ENCODE measurements at places on chromosomes 1 and 21. TPM values are rescaled to one million over a fixed set of nuclear protein-coding genes. Genes with fewer than 3 reads are reported as not detected.
A peak's percentile ranks its signal among the peaks of the same experiment; 100 is the strongest.

DNA sequence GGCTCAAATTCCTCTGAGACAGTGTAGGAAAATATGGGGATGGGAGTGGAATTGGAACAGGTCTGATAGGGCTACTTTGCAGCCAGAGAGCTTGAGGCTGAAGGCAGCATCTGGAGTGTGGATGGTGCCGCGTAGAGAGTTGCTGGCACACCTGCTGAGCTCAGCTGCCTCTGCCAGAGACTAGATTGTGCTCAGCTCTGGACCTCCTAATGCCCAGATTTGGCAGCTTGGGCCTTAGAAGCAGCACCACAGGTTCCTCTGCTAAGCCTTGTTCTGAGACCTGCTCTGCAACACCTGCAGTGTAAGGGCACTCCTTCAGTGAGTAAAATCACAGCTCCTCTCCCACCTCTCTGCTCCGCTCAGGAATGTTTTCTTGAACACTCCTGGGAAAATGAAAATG, 23.3 kb downstream of the ACOT11 start:
- H3K4me1 ChIP-seq: no peaks in the 10 kb centered on the region
- no peak overlapping the region for H3K27ac ChIP-seq
- H3K4me3 ChIP-seq: no peak overlapping the region
- no peaks in the 10 kb centered on the region for H3K27me3 ChIP-seq

Gene PLEKHG5
- 2.2 TPM for total RNA-seq

- no peak within 1 kb of the TSS for H3K4me3 ChIP-seq
- no peaks in the 10 kb centered on the region for H3K4me1 ChIP-seq
- no peak for DNase-seq
- H3K27ac ChIP-seq: no peak within 1 kb of the TSS
- H3K36me3 ChIP-seq: no peaks in the 10 kb centered on the region
- no peaks in the 10 kb centered on the region for H3K27me3 ChIP-seq
These were observed at the start of gene HMGCS2 for GRCh38 chr1:119768778-119769177. Gene HMGCS2, minus strand, starts transcription at chr1:119768905. Its CDS starts 61 bp downstream, at chr1:119768844.

GRCh38 chr1:6423321-6423999, 1.1 kb upstream of the ESPN start:
- H3K27ac ChIP-seq: no peak overlapping the region
- H3K27me3 ChIP-seq: no peaks in the 10 kb centered on the region
- H3K36me3 ChIP-seq: no peaks in the 10 kb centered on the region
- peak; percentile 75 for DNase-seq

- H3K4me1 ChIP-seq: no peaks in the 10 kb centered on the region
- H3K36me3 ChIP-seq: no peaks in the 10 kb centered on the region
- H3K27me3 ChIP-seq: no peaks in the 10 kb centered on the region
- no peak for DNase-seq
- H3K27ac ChIP-seq: no peak overlapping the region
These were observed 439.4 kb downstream of the GPATCH2 start for GRCh38 chr1:217191441-217191840.

Gene NUDT4B
- total RNA-seq: not detected

Gene SYCP1
- total RNA-seq: not detected

GRCh38 chr1:153888533-153888932, 34.2 kb downstream of the GATAD2B start:
- peak overlapping the region; percentile 38 for H3K27ac ChIP-seq
- H3K36me3 ChIP-seq: no peaks in the 10 kb centered on the region
- DNase-seq: no peak

DNA sequence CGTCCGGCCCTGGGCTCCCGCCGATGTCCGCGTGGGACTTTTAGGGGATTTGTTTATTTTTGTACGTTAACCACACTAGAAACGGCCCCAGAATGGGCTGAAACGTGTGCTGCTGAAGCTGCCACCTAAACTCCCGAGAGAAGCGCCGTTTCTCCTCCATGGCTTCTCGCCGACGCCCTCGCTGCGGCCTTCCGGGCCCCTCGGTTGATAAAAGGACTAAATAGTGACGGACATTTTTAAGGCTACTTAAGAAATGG, 678 bp upstream of the PTTG1IP start:
- no peaks in the 10 kb centered on the region for H3K36me3 ChIP-seq
- peak overlapping the region; percentile 71 for H3K4me3 ChIP-seq
- peak overlapping the region; percentile 81 for H3K27ac ChIP-seq
- no peak for DNase-seq

DNA sequence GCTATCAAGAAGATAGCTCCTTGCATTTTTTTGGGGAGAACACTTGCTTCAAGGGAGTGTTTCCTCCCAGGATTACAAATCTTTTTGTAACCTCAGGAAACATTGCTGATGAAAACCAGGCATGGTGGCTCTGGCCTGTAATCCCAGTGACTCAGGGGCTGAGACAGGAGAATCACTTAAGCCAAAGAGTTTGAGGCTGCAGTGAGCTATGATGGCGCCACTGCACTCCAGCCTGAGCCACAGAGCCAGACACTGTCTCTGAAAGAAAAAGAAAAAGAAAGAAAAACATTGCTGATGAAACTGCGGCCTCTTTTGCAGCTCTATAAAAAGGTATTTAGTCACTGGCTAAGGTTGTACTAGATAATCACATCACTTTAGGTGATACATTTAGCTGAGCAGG, 7.3 kb downstream of the RNU1-2 start:
- peaks cover 11% of the 10 kb centered on the region for H3K4me1 ChIP-seq
- no peaks in the 10 kb centered on the region for H3K36me3 ChIP-seq
- H3K27me3 ChIP-seq: no peaks in the 10 kb centered on the region

GRCh38 chr1:58585581-58586151, 8.6 kb upstream of the TACSTD2 start:
- H3K27ac ChIP-seq: no peak overlapping the region
- no peaks in the 10 kb centered on the region for H3K27me3 ChIP-seq
- no peak for DNase-seq
- H3K4me1 ChIP-seq: no peaks in the 10 kb centered on the region
- H3K4me3 ChIP-seq: no peak overlapping the region

DNA sequence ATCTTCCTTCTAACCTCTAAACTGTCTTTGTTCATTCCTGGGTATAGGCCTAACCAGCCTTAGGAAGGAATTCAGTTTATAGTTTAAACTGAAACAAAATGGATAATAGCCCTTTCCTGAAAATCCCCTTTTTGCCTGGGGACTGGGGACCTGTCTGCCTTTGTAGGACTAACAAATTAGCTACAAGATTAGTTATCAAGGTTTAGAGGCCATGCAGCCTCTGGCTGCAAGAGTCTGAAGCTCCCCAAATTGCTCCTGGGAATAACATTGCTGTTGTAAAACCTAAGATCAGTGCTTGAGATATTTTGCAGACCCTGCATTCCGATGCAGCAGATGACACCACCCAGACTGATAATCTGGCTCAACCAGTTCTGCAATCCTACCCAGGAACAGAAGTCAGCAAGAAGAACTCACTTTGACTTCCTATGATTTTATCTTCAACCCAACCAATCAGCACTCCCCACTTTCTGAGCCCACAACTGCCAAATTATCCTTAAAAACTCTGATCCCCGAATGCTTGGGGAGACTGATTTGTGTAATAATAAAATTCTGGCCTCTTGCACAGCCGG, 96.6 kb upstream of the ETV3 start:
- DNase-seq: no peak
- H3K4me1 ChIP-seq: no peaks in the 10 kb centered on the region
- H3K27ac ChIP-seq: no peak overlapping the region
- H3K27me3 ChIP-seq: no peaks in the 10 kb centered on the region
- no peak overlapping the region for H3K4me3 ChIP-seq

DNA sequence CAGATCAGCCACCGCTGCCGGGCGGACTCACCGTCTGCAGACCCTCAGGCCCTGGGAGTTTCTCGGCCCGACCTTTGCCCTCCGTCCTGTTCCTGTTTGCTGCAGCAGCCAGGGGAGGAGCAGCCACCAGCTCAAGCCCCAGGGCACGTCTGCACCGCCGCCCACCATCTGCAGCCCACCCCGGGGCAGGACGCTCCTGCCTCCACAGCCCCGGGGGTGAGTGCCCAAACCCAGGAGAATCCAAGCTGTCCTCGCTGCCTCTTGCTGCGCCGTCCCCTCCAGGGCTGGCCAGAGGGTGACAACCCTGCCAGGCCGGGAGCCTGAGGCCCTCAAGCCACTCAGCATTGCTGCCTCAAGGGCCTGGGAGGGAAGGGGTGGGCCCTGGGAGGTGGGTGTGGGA, 1.2 kb upstream of the SLC25A34 start:
- no peaks in the 10 kb centered on the region for H3K36me3 ChIP-seq
- H3K27ac ChIP-seq: no peak overlapping the region
- no peaks in the 10 kb centered on the region for H3K27me3 ChIP-seq
- no peaks in the 10 kb centered on the region for H3K4me1 ChIP-seq

Gene TSPEAR
- not detected for total RNA-seq

DNA sequence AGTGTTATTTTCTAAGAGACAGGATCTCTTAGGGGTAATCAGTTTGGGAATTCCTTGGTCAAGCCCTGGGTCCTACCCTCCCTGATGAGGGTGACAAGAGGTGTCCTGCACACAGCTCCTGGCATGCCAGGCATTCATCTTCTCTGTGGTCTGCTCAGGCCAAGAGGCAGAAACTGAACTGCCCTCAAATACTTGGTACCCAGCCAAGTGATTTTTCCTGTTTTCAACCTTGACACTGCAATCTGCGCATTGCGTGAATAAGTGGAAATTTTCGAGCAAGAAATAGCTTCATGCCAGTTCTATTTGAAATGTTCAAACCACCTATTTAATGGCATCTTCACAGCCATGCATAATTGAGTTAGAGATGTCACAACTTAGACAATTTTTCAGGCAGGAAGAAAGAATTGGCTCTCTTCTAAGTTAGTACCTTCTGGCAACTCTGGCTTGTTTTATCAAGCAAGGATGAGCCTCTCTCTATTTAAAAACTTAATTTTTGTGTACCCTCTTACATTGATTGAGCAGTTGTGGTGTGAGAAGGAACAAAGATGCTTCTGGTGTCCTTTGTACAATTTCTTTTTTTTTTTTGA, 27.0 kb downstream of the DNM3 start:
- no peaks in the 10 kb centered on the region for H3K36me3 ChIP-seq
- H3K27ac ChIP-seq: no peak overlapping the region
- DNase-seq: no peak

Gene ARHGEF16
- total RNA-seq: not detected

Gene IFI44
- 142 TPM for total RNA-seq

DNA sequence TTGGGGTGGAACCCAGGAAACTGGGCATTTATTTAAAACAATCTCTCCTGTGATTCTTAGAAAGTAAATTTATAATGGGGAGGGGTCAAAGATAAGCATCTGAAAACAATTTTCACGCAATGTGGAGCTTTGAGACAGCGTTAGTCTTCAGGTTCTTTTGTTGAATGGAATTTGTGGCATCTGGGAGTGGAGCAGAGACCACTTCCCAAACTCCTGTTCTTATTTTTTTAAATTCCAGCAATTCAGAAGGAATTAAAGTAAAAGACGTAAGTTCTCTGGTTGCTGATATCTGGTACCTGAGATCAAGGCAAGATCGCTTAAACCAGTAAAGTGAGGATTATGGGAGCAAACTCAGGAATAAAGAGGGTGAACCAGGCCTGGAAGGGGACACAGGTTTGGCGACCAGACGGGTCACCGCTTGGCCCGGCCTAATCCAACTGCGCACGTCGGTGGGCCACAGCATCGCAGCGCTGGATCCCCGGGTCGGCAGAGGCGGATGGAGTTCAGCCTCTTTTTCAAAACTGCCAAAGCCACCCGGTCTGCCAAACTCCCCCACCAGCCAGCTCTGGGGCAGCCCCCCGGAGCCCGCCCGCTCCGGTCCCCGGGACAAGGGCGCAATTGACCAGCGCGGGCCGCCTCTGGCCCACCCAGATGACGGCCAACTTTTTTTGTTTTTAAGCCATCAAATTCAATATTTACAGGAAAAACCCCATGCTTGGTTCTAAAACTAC, 754 bp upstream of the PDPN start:
- H3K36me3 ChIP-seq: no peaks in the 10 kb centered on the region
- H3K4me1 ChIP-seq: no peaks in the 10 kb centered on the region

Gene CD84
- total RNA-seq: 32.3 TPM

Gene PTGS2
- 21.8 TPM for total RNA-seq

GRCh38 chr1:155175281-155175926, 1.8 kb downstream of the TRIM46 start:
- H3K36me3 ChIP-seq: no peaks in the 10 kb centered on the region
- peak overlapping the region; percentile 88 for H3K27ac ChIP-seq
- H3K4me1 ChIP-seq: peaks cover 11% of the 10 kb centered on the region
- peak; percentile 9 for DNase-seq
- no peak overlapping the region for H3K4me3 ChIP-seq
- H3K27me3 ChIP-seq: no peaks in the 10 kb centered on the region

Gene MTARC1
- total RNA-seq: not detected

Gene ENO1
- 244 TPM for total RNA-seq

GRCh38 chr1:63363014-63363413, 4.4 kb upstream of the ALG6 start:
- peaks cover 7% of the 10 kb centered on the region for H3K4me1 ChIP-seq
- H3K4me3 ChIP-seq: no peak overlapping the region
- H3K27ac ChIP-seq: no peak overlapping the region
- no peaks in the 10 kb centered on the region for H3K36me3 ChIP-seq
- no peaks in the 10 kb centered on the region for H3K27me3 ChIP-seq

GRCh38 chr1:209516771-209517680, 66.5 kb upstream of the CAMK1G start:
- H3K27ac ChIP-seq: no peak overlapping the region
- H3K27me3 ChIP-seq: no peaks in the 10 kb centered on the region
- no peaks in the 10 kb centered on the region for H3K4me1 ChIP-seq
- no peaks in the 10 kb centered on the region for H3K36me3 ChIP-seq
- no peak overlapping the region for H3K4me3 ChIP-seq

DNA sequence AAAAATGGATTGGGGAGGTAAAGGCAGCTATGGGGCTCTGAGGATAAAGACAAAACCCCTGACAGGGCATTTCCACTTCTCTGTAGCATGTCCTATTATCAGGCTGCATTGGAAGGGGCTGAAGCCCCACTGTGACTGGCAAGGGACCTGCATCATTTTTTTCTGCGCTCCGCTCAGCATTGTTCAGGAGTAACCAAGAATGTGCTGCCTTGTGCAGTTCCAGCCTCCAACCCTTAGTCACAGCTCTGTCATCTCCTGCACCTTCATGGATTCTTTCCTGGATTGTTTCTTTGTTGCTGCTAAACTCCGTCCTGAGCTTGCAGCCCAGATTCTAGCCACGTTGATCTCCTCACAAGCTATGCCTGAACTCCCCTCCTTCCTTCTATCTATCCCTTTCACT, 37.4 kb downstream of the SERTAD4 start:
- H3K27me3 ChIP-seq: no peaks in the 10 kb centered on the region
- no peak for DNase-seq
- no peaks in the 10 kb centered on the region for H3K36me3 ChIP-seq
- no peak overlapping the region for H3K27ac ChIP-seq
- H3K4me1 ChIP-seq: no peaks in the 10 kb centered on the region
- H3K4me3 ChIP-seq: no peak overlapping the region

- H3K4me1 ChIP-seq: no peaks in the 10 kb centered on the region
- H3K27ac ChIP-seq: no peak overlapping the region
- H3K4me3 ChIP-seq: no peak overlapping the region
- H3K27me3 ChIP-seq: no peaks in the 10 kb centered on the region
- no peaks in the 10 kb centered on the region for H3K36me3 ChIP-seq
These were observed 31.7 kb upstream of the DNAH14 start for GRCh38 chr1:224897529-224898327.

Gene FCER1G
- total RNA-seq: 3.0 TPM

- no peak overlapping the region for H3K27ac ChIP-seq
- H3K36me3 ChIP-seq: no peaks in the 10 kb centered on the region
- no peak for DNase-seq
- no peak overlapping the region for H3K4me3 ChIP-seq
These were observed 46.8 kb downstream of the MACO1 start for GRCh38 chr1:25477448-25478034.

- H3K4me3 ChIP-seq: no peak overlapping the region
- H3K27me3 ChIP-seq: no peaks in the 10 kb centered on the region
- H3K36me3 ChIP-seq: no peaks in the 10 kb centered on the region
- H3K4me1 ChIP-seq: peaks cover 7% of the 10 kb centered on the region
- no peak for DNase-seq
These were observed 147.1 kb downstream of the GLUL start for GRCh38 chr1:182244451-182244850.

All from naive thymus-derived CD4-positive, alpha-beta T cell (primary cell).